Activated T-helper 1 cell treated with anti-CD3 and anti-CD28 coated beads, Interleukin-12 subunit alpha, Interleukin-12 subunit beta, Interleukin-2, Interleukin-4 antibody, amounts not matched to agents 30 ng/mL and 10 ng/mL and 1 ng/mL, durations not matched to agents 14 hours and 24 hours and 36 hours (primary cell): ENCODE measurements at places on chromosomes 13 and 19. TPM values are rescaled to one million over a fixed set of nuclear protein-coding genes. Genes with fewer than 3 reads are reported as not detected.

The EEF2 gene
- total RNA-seq = 2,359 TPM in 2 replicates

The FFAR1 gene
- 0.12 and 0.18 TPM in 2 replicates for total RNA-seq

The PGLYRP1 gene
- not detected in 2 replicates for total RNA-seq

The SIAH3 gene
- total RNA-seq = 0.02 and 0.03 TPM in 2 replicates

The GNG7 gene
- total RNA-seq = 0.07 and 0.13 TPM in 2 replicates

The ZNF586 gene
- total RNA-seq = 13.6 and 13.8 TPM in 2 replicates

The RETN gene
- not detected in 2 replicates for total RNA-seq

DNA sequence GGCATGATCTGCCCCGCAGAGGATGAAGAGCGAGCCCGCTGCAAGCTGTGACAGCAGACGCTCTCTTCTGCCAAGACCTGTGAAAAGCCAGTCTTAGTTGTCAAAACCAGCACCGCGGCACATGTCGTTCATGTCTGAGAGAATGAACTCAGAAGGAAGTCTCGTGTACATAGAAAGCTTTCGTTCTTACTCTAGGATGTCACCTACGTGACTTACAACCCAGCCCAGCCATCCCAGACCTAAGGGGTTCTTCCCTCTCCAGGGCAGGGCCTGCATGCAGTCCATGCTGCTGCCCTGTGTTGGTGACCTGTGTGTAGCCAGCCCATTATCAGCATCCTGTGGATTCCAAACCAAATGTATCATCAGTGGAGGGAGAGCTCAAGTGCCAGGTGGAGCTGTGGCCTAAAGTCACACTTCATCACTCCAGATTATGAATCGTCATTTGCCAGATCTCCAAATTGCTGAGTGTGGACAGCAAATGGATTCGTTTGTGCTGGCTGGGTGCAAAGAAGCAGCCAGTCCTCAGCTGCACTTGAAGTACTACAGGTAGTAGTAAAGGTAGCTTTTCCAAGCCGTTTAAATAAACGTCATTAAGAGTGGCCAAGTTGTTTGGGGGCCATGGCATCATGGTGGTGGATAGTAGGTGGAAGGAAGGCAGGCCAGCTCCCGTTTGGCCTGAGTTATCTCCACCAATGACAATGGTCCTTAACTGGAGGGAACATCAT is 73.9 kb upstream of the GPR183 start:
- peaks cover 60% of the 10 kb centered on the region for H3K4me1 ChIP-seq
- H3K36me3 ChIP-seq = peaks cover 41% of the 10 kb centered on the region
- H3K27me3 ChIP-seq = peaks cover 2% of the 10 kb centered on the region
- peak overlapping the region; percentile 65 for H3K4me3 ChIP-seq

GRCh38 chr13:88764103-88764502 is 1092.9 kb downstream of the SLITRK5 start:
- H3K4me1 ChIP-seq = no peaks in the 10 kb centered on the region
- H3K27ac ChIP-seq = no peak overlapping the region
- DNase-seq = no peak

DNA sequence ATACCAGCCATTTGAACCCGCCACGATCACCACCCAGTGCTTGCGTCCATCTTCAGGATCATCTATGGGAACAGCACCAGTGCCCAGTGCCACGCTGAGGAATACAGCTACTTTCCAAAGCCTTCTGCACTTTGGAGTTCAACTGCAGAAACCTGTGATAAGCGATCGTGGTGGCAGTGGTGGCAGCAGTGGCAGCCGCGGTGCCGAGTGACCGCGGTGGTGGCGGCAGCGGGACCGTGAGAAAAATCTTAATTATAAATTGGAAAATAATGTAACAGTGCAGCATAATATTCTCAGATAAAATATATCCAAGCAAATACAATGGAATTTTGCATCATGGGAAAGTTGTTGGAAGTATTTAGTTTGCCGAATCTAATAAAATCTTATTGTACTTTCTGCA is 2270.9 kb downstream of the PCDH9 start:
- no peaks in the 10 kb centered on the region for H3K27me3 ChIP-seq
- H3K27ac ChIP-seq = no peak overlapping the region
- no peaks in the 10 kb centered on the region for H3K4me1 ChIP-seq
- H3K4me3 ChIP-seq = no peak overlapping the region

- no peaks in the 10 kb centered on the region for H3K36me3 ChIP-seq
- H3K4me1 ChIP-seq = no peaks in the 10 kb centered on the region
- DNase-seq = no peak
- H3K4me3 ChIP-seq = no peak overlapping the region
Measured at GRCh38 chr13:93238711-93239110, 12.1 kb downstream of the GPC6 start.

- H3K4me1 ChIP-seq = no peaks in the 10 kb centered on the region
- no peaks in the 10 kb centered on the region for H3K36me3 ChIP-seq
- peaks cover 13% of the 10 kb centered on the region for H3K27me3 ChIP-seq
- no peak overlapping the region for H3K27ac ChIP-seq
- DNase-seq = no peak
Measured at GRCh38 chr13:43936647-43937046, 56.9 kb downstream of the LACC1 start.

- peaks cover 10% of the 10 kb centered on the region for H3K36me3 ChIP-seq
- DNase-seq = no peak
- H3K4me3 ChIP-seq = peak overlapping the region; percentile 1
- H3K4me1 ChIP-seq = peaks cover 76% of the 10 kb centered on the region
- H3K27ac ChIP-seq = no peak overlapping the region
Measured at GRCh38 chr13:40126306-40127085, 471.0 kb downstream of the COG6 start.

DNA sequence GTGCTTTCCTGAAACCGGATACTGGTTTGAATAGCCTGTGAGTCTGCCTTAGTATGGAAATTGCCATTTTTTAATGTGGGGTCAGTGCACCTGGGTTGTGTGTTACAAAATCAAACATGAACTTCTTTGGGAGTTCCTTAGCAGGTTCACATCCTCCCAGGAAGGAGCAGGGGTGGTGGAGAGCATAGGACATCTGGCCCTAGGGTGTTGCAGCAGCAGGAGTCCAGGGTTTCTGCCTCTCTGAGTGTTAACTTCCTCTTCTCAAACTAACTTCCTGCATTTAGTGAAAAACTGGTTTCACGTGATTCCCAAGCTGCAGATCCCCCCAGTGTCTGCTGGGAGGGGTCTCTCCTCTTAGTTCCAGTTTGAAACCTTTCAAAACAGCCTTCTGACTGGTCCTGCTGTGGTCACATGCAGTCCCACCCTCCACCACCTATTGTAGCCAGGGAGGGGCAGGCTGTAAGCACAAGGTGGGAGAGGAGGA is 7.2 kb downstream of the RNASEH2B start:
- no peaks in the 10 kb centered on the region for H3K27me3 ChIP-seq
- H3K36me3 ChIP-seq = peaks cover 24% of the 10 kb centered on the region
- peaks cover 67% of the 10 kb centered on the region for H3K4me1 ChIP-seq
- peak overlapping the region; percentile 86 for H3K27ac ChIP-seq

GRCh38 chr13:41495044-41495443 is 37.7 kb downstream of the RGCC start:
- DNase-seq = no peak
- H3K4me1 ChIP-seq = peaks cover 89% of the 10 kb centered on the region
- H3K27me3 ChIP-seq = no peaks in the 10 kb centered on the region
- H3K36me3 ChIP-seq = peaks cover 7% of the 10 kb centered on the region
- H3K4me3 ChIP-seq = no peak overlapping the region

DNA sequence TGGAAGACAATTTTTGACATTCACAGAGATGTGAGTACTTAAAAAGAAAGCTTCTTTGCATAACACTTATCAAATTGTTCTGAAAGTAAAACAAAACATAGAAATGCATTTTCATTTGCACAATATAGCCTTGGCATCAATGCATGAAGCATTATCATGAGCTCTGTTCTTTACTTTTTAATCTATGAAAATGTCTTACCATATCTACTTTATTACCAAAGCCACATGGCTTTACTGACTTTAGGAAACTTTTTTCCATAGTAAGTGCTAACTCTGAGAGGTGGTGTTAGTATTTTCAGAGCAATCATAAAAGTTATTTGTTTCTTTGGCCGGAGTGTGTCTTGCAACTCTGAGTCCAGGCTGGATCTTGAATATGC is 10.5 kb downstream of the TNFRSF19 start:
- peaks cover 24% of the 10 kb centered on the region for H3K4me1 ChIP-seq
- H3K27ac ChIP-seq = no peak overlapping the region
- peaks cover 59% of the 10 kb centered on the region for H3K27me3 ChIP-seq
- peak overlapping the region; percentile 79 for H3K4me3 ChIP-seq
- no peak for DNase-seq

- no peak for DNase-seq
- H3K27me3 ChIP-seq = no peaks in the 10 kb centered on the region
- H3K4me1 ChIP-seq = peaks cover 32% of the 10 kb centered on the region
- H3K4me3 ChIP-seq = no peak overlapping the region
- no peaks in the 10 kb centered on the region for H3K36me3 ChIP-seq
Measured at GRCh38 chr19:45100846-45101252, 7.9 kb downstream of the PPP1R37 start.

GRCh38 chr13:31477961-31478360 is 261.4 kb upstream of the RXFP2 start:
- H3K4me3 ChIP-seq = no peak overlapping the region
- H3K36me3 ChIP-seq = no peaks in the 10 kb centered on the region
- H3K27ac ChIP-seq = no peak overlapping the region
- no peaks in the 10 kb centered on the region for H3K27me3 ChIP-seq
- H3K4me1 ChIP-seq = no peaks in the 10 kb centered on the region

DNA sequence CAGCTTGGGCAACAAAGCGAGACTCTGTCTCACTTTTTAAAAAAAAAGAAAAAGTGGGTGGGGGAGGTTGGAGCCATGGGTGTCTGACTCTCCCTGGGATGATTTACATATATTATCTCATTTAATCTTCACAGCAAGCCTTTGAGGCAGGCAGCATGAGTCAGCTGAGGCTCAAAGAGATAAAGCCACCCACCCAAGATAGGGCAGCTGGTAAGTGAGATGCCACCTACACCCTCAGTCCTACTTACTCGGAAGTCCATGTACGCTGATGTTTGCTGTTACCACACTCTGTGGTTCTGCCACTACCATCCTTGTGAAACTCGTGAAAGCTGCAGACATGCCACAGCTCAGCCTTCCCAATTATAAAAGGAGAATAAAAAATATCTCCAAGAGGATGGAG is 142.0 kb upstream of the TSHZ3 start:
- no peak overlapping the region for H3K4me3 ChIP-seq
- DNase-seq = no peak
- H3K36me3 ChIP-seq = no peaks in the 10 kb centered on the region
- no peak overlapping the region for H3K27ac ChIP-seq
- no peaks in the 10 kb centered on the region for H3K4me1 ChIP-seq
- H3K27me3 ChIP-seq = no peaks in the 10 kb centered on the region
